ENCODE measurements at places on chromosomes 1 and 21.

GRCh38 chr1:169904834-169905233 lies 11.1 kb upstream of the SCYL3 start:
- no peak for DNase-seq

DNA sequence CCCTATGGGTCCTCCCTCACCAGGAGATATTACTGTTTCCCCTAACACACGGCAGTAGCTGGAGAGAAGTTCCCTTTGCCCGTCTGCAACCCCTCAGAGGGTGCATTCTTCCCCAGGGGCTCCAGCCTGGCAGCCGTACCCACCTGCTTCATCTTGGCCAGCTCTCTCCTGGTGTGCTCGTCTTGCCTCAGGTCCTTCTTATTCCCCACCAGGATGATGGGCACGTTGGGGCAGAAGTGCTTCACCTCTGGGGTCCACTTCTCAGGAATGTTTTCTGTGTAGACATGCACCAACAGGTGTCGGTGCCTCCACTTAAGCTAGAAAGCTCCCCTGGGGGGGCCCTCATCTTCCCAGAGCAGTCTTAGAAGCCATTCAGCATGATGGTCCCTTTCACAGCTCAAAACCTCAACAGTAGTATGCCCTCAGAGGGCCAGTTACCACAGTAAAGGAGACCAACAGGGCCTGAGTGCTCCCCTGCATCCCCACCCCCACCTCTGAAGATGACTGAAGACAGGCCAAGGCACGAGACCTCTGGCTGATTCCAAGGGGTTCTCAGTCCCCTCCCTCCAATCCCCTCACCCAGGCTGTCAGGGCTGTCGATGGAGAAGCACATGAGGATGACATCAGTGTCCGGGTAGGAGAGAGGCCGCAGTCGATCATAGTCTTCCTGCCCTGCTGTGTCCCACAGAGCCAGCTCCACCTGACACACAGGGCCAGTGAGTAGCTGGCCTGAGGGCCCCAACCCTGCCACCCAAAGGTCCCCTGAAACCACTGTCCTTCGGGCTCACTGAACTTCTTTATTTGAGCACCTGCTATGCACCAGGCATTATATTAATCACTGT lies 4.3 kb downstream of the RHOC start:
- no peak for DNase-seq

- no peak for DNase-seq
Measured at GRCh38 chr1:54465351-54465811, 59.2 kb upstream of the SSBP3 start.

- no peak for DNase-seq
Measured at GRCh38 chr21:29938776-29939103, 1.1 kb downstream of the GRIK1 start.

- DNase-seq = no peak
Measured at GRCh38 chr21:28427394-28428022, 565.2 kb downstream of the LTN1 start.

GRCh38 chr21:42621819-42622177 lies 31.6 kb upstream of the PDE9A start:
- DNase-seq = peak; percentile 39

DNA sequence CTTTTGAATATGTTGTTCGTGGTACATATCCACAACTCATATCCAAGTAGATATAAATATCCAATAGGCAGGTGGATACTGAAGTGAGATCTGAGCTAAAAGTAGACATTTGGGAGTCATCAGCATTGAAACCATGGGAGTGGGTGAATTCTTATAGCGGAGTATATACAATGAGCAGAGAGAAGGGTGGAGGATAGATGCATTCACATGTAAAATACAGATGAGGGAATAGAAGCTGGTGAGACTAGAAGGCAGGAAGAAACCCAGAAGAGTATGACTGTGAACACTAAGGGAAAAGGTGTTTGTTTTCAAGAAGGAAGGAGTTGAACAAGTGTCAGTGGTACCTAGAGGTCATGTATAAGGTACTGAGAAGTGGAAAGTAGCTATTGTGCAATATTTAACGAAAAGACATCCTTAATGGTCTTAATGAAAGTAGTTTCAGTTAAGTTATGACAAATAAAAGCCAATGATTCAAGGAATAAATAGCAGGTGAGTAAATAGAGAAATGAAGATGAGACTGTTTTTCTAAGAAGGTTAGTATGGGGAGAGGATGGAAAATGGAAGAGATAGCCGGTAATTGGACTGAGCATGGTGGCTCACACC lies 181.6 kb upstream of the CACYBP start:
- no peak for DNase-seq

DNA sequence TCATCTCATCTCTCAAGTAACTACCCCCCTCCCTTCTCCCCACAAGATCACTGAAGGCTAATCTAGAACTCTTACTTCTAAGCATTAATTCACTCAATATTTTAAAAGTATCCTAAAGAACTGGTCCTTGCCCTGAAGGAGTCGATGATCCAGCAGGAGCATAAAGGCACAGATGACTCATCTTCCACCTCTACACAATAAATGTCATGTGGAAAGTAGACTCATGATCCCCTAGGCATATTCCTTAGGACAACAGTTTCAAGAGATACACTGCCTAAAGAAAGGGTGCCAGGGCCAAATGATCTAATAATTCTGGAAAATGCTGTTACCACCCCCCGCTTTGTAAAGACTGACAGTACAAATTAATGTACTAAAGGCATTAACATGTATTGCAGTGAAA lies 85.8 kb upstream of the DIRAS3 start:
- DNase-seq = no peak

DNA sequence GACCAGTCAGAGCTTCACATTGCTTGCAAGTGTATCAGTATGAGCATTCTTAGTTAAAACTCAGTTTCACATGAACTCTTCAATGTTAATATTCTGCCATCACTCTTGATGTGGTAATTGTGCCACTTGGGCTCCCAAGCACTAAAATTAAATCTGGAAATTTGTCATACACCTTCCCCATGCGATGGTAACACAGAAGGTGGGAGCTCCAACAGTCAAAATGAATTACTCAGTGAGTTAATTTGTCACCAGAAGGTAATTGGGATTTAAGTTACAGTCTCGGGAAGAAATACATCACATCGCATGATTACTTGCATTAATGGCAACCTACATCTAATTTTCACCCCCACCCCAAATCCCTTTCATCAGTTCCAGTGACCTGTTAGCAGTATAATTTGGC lies 376.5 kb upstream of the DAB1 start:
- no peak for DNase-seq

DNA sequence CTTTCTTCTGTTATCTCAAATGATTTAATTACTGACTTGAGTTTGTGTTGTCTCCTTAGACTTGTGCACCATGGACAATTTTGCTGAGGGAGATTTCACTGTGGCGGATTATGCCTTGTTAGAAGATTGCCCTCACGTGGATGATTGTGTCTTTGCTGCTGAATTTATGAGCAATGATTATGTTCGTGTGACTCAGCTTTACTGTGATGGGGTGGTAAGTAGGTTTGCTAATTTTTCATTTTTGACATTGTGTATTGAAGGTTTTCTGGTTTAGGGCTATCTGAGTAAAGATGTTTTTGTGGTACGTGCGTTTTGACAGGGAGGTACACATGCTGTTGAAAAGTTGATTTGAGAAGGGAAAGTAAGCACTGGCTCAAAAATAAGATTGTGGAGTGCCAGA lies 14.1 kb downstream of the TTC3 start:
- peak; percentile 66 for DNase-seq

GRCh38 chr1:45846931-45847330 lies 43.5 kb downstream of the MAST2 start:
- DNase-seq = no peak

- DNase-seq = no peak
Measured at GRCh38 chr1:230823931-230824381, 44.4 kb downstream of the C1orf198 start.
